ENCODE measurements at places on chromosomes 12 and 14.

GRCh38 chr12:5377997-5378592, 53.8 kb upstream of the NTF3 start:
- no peak for DNase-seq

- no peak for DNase-seq
Observed at GRCh38 chr12:127024791-127025190, 1242.2 kb upstream of the TMEM132C start.

- no peak for DNase-seq
Observed at GRCh38 chr12:75982169-75982564, 49.4 kb downstream of the PHLDA1 start.

- no peak for DNase-seq
Observed at GRCh38 chr12:132632521-132633228, 14.1 kb downstream of the P2RX2 start.

DNA sequence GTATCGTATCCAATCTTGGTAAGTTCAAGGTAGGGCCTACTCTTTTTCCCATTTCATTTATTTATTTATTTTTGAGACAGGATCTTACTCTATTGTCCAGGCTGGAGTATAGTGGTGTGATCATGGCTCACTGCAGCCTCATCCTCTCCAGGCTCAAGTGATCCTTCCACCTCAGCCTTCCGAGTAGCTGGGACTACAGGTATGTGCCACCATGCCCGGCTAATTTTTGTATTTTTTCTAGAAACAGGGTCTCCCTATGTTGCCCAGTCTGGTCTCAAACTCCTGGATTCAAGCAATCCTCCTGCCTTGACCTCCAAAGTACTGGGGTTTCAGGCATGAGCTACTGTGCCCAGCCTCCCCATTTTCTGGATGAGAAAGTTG, 57.2 kb downstream of the CLMN start:
- DNase-seq, result no peak

DNA sequence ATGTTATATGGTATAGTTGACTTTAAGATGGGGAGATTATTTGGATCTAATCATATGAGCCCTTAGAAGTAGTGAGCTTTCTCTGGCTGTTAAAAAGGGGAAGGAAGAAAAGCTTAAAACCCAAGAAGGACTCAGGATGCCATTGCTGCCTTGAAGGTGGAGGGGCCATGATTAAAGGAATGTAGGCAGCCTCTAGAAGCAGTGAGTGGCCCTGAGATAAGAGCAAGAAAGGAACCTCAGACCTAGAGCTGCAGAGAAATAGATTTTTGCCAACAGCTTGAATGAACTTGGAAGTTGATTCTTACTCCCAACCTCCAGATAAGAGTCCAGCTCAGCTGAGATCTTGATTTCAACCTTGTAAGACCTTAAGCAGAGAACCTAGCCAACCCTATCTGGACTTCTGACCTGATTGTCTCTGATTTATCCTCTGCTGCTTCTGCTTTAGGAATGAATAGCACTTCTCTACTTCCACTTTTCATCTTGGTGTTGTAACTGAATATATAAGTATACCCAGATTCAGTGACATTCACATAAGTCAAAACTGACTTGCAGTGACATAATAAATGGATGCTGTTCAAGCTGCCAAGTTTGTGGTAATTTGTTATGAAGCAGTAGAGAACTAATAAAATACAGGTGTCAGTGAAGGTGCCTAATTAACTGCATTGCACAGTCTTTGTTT, 33.5 kb downstream of the RAD51B start:
- DNase-seq, result peak; percentile 82

DNA sequence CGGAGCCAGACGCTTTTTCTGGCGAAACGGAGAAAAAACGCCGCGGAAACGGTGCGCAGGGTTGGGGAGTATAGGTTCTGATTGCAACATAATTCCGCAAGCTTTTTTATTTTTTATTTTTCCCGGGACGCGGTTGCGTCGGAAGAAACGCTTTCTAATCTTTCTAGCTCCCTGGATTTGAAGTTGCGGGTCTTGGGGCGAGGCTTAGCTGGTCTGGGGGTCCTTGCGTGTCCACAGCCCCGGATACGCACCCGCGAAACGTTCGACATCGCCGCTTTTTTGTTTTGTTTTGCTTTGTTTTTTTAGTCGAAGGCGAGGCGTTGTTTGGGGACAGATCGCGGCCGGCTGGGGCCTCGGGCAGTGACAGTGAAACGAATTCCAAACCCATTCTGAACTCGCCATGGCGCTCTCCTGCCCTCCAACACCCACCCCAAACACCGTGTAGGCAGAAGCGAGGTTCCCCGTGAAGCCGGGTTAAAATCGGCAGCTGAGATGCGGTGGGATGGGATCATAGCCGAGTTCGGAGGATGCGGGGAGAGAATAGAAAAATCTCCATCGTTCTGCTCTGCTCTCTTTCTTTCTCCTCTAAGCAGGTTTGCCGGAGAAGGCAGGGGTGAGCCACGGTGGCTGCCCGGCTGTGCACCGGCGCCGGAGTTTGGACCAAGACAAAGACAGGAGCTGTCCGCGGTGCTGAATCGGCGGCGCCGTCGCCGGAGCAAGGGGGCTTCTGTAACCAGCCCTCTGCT, 8.1 kb upstream of the LHX5 start:
- DNase-seq, result no peak

- DNase-seq, result no peak
Observed at GRCh38 chr12:86118161-86118560, 138.0 kb downstream of the MGAT4C start.

GRCh38 chr12:66319266-66319954, 17.1 kb downstream of the HELB start:
- no peak for DNase-seq

DNA sequence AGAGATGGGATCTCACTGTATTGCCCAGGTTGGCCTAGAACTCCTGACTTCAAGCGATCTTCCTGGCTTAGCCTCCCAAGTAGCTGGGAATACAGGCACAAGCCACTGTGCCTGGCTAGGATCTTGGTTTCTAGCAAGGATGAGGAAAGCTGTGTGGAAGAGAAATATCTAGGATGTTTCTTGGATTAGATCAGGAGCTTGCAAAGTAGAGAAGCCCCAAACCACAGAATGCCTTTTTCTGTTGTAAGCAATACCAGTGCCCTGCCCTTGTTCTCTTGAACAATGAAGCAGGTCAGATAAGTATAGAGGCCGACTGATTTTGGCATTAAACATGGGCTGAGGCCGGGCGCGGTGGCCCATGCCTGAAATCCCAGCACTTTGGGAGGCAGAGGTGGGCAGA, 44.3 kb upstream of the STRN3 start:
- DNase-seq, result no peak

DNA sequence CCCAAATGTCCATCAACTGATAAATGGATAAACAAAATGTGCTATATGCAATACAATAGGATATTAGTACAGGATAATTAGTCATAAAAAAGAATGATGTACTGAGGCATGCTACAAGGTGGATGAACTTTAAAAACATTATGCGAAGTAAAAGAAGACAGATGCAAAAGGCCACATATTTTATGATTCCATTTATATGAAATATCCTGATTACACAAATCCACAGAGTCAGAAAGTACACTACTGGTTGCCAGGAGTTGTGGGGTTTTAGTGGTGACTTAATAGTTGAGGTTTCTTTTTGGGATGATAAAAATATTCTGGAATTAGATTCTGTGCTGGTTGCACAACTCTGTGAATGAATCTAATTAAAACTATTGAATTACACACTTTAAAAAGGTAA, 12.6 kb downstream of the TRIM9 start:
- no peak for DNase-seq

DNA sequence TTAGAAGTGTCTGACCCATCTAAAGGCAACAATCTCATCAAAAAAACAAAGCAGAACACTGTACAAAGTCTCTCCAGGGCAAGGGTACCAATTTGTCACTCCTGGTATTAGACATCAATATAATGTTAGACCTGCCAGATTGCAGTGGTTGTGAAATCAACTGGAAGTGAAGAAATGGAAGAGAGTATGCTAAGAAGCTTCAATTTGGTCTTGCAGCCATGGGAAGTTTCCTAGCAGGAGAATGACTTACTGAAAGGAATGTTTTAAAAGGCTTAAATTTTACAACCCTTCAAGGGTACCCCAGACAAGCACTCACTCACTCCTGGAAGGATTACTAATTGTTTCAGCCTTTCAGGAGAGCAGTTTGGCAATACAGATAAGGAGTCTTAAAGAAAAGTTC, 18.9 kb downstream of the LLPH start:
- DNase-seq, result no peak

GRCh38 chr14:75757644-75758402, 96.8 kb downstream of the TTLL5 start:
- DNase-seq, result no peak

DNA sequence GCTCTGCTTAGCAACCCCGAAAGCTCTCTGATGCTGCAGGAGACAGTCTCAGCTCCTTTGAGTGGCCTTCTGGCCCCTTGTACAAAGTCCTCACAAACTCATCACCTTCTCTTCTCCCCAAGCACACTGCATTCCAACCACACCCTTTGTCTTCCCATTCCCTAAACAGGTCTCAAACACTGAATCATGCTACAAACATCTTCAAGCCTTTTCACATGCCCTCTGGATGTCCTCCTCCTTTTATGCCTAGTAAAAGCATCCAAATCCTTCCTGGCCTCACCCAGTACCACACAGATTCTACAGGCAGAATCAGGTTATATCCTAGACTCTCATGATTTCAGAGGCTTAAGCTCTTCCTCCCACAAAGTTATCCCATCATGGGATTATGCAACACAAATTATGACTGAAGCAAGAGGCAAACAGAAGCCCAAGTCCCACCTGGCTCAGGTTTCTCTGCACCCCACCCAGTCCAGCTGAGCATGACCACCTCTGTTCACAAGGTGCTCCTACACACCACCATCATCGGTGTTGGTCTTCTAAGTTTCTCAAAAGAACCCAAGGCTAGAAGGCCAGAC, 61.4 kb upstream of the PCED1B start:
- no peak for DNase-seq

DNA sequence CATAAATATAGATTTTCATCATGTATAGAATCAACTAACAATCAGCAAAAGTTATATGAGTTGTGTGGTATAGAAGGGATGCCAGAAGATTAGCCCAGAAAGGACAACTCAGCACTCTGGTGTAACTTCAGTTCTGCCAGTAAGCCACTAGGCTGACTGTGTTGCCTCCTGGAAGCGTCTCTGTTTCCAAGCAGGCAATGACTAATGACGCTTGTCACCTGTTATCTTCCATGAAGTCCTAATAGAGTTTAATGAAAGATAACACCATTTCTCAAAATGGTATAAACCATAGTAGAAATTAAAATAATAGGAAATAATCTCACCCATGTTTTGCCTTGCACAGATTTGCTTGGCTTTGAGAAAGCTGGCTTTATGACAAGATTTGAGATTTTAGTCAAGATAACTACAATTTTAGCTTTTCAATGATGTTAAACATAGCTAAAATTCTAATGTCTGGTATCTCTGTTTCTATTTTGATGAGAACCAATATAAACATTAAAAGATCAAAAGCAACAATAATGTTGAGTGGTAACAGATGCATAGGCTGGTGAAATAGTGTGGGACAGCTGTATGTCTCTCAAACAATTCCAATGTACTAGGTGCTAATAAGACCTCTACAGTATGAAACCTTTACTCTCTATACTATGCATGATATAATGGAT, 9.0 kb upstream of the RNU6-7 start:
- DNase-seq, result no peak

- no peak for DNase-seq
Observed at GRCh38 chr12:57215668-57216013, 953 bp upstream of the NXPH4 start.

DNA sequence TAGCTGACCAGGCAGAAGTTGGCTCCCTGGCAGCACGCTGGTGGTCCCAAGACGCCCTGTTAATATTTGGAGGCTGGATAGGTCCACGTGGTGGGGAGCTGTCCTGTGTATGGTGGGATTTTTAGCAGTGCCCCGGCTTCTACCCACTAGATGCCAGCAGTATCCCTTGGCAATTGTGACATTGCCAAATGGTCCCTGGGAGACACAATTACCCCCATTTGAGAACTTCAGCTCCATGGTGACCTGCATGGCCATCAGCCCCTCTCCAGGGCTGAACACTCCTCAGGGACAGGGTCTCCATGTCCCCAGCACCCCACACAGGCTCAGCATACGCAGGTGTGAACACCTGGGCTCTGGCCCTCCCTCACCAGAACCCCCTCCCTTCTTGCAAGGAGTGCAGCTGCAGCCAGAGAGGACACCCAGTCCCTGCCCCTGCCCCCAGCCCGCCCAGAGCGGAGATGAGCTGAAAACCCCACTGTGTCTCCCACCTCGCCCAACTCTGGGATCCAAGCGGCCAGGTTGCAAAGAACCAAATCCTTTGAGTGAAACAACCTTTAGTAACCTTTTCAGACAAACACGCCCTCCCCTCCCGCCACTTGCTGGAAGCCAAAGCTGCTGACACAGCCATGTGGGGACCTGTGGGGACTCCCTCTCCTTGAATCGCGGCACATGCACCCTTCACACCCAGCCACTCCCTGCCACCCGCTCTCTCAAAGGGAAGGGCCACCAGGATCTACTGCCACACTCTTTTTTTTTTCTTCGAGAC, 120.4 kb downstream of the CALM1 start:
- DNase-seq, result no peak

DNA sequence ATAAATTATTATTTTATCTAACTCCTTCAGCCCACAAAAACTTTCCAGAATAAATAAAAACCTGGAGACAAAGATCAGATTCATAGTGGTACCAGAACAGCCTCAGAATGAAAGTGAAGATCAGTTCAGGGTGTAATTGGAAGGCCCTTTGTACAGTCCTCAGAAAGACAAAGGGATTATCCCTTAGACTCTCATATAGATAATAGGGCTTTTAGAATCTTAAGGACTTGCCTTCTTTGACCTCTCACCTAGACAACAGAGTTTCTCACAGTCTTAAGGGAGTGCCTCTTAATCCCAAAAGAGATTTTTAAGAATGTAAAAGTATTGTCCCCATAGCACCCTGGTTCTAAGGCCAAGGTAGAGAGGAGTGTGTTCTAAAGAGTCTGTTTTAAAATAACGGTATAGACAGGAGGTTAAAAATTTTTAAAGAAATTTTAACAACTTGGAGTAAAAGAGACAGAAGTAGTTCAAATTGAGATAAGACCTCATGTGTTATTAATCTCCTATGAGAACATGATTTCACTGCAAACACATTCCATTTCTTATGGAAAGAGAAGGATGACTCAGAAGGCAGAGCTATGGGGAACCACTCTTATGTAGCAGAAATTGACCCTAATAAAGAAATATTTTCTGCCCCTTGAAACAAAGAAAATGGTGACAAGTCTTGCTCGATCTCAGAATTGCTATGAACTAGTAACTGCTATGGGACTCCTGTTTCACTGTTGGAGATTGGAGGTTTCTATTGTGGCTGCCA, 24.2 kb upstream of the NOVA1 start:
- no peak for DNase-seq

- DNase-seq, result no peak
Observed at GRCh38 chr14:64711039-64711438, 6.8 kb downstream of the PLEKHG3 start.

- no peak for DNase-seq
Observed at GRCh38 chr12:10214136-10214894, 1.6 kb downstream of the GABARAPL1 start.

- DNase-seq, result no peak
Observed at GRCh38 chr12:113796852-113797534, 169.1 kb downstream of the RBM19 start.

- DNase-seq, result no peak
Observed at GRCh38 chr12:126038434-126038833, 973.2 kb downstream of the AACS start.

GRCh38 chr12:92432724-92433441, 269.9 kb upstream of the PLEKHG7 start:
- DNase-seq, result no peak

Measured in CD14-positive monocyte (primary cell).